ENCODE measurements at places on chromosomes 6 and 20.

DNA sequence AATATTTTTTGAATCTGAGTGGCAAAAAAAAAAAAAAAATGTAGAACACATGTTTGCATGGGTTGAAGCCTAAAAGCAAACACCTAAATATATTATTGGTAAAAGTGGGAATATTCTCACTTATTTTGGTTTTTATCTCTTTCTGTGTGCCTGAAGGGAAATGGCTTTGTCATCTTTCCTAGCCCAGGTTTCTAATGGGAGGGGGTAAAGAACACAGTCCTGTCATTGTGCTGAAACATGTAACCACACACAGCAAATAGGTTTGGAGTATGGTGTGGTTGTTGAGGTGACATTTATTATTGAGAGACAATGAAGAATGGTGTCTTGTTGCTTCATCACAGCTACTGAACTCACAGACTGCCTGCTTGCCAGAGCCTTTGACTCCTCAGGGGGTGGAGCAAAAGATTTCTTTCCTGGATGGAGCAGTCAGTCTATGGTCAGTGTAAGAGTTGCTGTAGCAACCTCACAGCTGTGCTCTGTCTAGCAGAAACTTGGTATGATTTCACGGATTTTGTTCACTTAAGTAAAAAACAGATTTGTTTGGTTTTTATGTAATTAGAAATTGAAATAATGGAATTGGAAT lies 70.2 kb downstream of the CEP57L1 start:
- DNase-seq: no peak

- no peak for DNase-seq
Observed at GRCh38 chr6:2851727-2852513, 10.3 kb upstream of the SERPINB1 start.

DNA sequence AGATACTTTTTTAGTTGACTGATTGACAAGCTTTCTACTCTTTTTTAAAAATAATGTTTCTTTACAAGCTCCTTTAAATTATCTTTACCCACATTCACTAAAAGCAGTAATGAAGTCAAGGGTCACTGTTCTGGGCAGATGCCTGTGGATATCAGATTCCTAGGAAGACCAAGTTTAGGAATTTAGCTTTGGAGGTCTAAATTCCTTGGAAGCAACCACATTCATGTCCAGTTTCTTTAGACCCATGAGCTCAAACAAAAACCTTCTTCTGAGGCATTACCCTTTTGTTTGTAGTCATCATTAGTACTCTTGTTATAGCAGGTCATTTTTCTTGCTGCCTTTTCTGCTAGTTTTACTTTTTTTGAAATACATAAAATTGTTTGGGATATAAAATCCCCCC lies 462.9 kb upstream of the JAG1 start:
- DNase-seq: no peak

GRCh38 chr20:3727401-3728021 lies 5.0 kb upstream of the HSPA12B start:
- DNase-seq: no peak

DNA sequence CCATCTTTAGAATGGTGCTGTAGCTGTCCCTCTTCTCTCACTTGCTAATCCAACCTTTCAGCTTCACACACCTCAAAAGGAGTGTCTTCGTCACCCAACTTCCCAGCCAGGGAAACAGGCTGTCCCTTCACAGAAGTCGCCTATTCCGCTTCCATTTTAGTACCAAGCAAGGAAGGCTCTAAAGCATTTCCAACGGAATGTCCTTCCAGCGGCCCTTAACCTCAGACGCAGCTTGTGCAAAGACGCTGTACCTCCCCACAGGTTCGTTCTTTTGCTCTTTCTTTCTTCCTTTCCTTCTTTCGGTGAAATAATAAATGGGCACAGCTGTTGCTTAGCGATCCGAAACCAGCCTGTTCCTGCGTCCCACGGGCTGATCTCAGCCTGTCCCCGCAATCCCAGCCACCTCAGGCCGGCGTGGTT lies 1.5 kb downstream of the PTPRT start:
- no peak for DNase-seq

DNA sequence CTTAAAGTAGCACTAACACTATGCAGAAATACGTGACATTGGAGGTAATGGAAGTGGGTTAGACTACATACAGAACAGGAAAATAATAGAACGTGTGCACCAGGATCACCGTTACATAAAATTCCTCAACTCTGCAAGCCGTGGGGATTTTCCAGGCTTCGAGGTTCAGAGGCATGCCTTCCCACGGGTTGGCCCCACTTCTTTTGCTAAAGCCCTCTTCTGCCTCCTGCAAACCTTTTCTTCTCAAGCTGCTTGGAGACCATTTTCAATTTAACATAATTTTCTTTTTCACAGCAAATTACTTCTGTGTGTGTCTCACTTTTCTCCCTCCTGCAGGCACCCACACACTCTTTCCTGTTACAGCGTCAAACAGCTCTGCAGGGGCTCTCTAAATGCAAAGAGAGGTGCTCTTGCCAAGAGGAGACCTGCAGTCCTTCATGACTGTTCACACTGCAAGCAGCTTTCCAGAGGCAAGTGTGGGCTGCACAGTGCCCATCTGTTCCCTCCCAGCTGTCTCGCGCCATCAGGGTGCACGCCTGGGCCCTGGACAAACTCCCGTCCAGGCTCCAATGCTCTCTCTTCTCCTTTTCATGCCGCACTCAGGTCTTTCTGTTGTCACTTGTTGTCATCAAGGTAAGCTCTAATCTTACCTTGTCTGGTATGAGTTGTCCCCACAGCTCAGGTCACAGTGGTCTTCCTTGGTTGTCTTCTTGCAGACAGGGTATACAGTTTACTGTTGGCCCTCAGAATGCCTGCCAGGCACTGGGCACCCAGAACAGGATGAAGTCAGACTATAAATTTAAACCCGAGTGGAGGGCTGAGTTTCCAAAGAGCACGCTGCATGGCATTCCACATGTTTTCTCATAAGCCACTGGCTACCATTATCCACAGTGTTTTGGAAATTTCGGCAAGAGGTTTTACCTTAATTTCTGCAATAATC lies 164.8 kb upstream of the GGTLC1 start:
- DNase-seq: no peak

DNA sequence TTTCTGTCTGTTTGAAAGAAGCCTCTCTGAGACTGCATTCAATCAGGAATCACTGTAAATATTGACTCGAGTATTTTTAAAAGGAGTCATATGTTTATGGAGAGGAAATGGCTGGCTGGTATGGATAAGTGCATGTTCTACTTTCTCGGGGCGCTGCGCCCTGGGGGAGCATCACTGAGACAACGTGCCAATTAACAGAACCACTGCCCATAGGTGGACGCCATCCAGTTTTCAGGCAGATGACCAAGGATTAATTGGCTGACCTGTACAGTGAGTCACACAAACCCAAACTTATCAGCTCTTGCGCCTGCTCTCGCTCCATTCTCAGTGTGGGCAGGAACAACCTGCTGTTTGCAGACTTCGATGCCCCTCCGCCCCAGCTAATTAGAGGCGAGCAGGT lies 571.2 kb downstream of the QKI start:
- no peak for DNase-seq

DNA sequence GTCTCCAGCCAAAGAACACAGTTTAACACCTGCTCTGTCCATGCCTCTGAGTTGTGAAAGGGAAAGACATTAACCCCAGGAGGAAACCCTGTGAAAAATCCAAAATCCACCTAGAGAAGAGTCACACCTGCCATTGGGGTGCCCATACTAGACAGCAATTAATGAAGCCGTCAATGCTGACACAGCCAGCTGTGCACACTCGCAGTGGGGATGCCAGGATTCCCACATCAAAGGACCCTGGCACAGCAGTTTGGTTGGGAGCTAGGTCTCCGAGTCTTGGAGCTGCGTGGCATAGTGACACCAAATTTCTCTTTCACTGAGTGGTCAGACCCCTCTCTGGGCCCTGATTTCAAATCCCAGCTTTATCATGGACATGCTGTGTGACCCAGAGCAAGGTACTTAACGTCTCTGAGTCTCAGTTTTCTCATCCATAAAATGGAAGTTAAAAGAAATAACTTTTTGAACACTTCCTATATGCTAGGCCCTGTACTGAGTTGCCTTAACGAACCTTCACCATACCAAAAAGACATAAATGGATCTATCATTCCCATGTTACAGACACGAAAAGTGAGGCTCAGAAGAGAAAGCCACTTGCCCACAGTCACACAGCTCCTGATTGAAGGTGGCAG lies 30.8 kb downstream of the BPIFB1 start:
- DNase-seq: no peak

DNA sequence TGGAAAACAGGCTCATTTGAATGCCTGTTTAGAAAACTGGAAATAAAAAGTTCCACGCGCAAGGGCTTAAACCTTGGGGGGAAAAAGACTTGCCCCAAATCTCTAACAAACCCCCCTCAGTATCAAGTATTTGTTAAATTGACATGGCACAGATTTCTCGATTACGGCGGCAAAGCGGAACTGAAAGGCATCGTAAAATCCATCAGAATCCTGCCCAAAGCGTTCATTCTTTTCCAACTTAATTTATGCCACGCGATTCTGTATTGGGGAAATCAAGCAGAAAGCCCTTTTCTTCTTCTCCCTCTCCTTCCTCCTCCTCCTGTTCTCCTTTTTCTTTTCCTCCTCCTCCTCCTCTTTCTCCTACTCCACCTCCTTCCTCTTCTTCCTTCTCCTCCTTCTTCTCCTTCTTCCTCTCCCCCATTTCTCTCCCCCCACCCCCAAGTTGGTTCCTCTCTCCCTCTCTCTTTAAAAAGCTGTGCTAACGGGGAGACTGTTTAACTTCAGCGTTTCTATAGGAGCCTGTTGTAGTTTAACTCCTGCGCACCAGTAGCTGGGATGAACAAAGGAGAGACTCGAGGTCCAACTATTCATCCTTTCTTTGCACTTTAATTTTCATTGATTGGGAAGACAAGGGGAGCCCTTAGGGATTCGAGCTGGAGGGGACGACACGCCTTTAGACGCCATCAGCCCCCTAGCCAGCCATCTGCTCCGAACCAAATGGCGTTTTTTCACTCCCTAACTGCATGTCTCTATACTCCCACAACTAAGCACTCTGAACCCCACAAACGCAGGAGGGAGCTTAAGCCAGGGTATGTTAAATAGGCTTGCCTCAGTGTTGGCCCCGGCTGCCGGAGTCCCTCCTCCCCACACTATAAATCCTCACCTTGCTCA lies 2.7 kb upstream of the DLL1 start:
- no peak for DNase-seq

DNA sequence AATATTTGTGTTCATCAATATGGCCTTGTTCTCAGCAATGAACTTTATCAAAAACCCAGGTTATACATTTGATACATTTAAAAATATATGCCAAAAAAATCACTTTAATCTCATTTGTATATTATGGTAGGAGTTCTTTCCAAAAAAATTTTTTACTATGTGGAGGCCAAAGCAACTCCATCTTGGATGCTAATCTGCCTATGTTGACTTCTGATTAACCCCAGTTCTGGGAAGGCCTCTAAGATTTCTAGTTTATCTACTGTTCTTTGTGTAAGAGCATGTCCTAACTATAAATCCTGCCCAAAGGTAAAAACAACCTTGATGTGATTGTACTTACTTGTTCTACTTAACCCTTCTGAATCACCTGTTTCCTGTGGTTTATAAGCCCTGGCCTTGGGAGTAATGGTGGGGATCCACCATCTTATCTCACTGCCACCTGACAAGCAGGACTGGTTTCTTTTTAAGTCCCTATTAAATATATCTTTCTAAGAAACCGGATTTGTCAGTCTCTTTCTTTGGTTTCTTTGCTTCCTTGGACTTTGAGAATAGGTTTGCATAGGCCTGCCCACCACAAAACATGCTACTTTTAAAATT lies 46.7 kb downstream of the RNGTT start:
- DNase-seq: no peak

GRCh38 chr6:33428224-33428965 lies 8.5 kb downstream of the SYNGAP1 start:
- DNase-seq: no peak

- DNase-seq: no peak
Observed at GRCh38 chr6:23329086-23329485, 759.7 kb downstream of the HDGFL1 start.

DNA sequence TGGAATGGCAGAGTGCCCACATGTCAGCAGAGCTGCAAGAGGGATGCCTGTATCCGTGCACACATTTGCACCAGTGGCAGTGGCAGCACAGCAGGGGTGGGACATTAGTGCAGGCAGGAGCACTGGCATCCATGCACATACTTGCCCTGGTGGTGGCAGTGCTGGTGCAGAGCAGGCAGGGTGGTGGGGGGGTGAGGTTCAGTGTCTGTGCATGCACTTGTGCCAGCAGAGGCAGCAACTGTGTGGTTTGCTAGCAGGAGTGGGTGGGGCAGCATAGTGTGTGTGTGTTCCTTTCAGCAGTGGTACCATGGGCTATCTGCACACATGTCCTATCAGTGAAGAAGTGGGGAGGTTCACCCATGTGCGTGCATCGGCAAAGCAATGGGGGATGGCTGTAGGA lies 151.6 kb downstream of the EPM2A start:
- no peak for DNase-seq

- no peak for DNase-seq
Observed at GRCh38 chr6:10361428-10361827, 53.4 kb downstream of the TFAP2A start.

DNA sequence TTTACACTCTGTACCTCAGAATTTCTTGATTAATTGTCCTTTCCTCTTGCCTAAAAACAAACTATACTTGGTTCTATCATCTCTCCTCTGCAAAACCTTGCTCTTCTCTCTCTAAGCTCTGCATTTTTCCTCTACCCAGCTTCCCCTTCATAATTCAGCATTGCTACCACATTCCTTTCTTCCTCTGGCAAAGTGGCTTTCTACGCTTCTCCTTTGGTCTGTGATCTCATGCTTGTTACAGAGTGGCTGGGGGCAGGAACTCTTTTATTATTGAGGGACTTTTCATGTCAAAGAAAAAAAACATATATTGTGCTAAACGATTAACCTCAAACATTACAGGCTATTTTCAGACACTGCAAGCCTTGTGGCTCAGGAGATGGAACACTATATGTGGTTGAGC lies 333.3 kb upstream of the KCNQ5 start:
- DNase-seq: no peak

GRCh38 chr6:84522135-84522549 lies 242.3 kb downstream of the TBX18 start:
- DNase-seq: no peak

DNA sequence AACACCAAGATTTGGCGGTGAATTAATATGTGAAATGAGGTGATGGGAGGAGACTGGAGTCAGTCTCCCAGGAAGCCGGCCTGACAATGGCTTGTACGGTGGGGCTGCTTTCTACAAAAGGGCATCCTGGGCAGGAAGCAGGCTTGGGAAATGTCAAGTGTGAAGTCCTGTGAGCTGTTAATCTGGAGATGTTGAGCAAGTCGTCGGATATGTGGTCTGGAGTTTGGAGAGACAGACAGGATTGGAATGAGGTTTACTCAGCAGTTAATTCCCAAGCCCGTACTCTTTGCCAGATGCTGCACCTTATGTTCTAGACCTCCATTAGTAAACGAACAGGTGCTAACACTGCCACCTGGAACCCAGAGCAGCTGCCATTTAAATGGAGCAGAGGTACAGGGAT lies 107.7 kb upstream of the FOXC1 start:
- DNase-seq: no peak

DNA sequence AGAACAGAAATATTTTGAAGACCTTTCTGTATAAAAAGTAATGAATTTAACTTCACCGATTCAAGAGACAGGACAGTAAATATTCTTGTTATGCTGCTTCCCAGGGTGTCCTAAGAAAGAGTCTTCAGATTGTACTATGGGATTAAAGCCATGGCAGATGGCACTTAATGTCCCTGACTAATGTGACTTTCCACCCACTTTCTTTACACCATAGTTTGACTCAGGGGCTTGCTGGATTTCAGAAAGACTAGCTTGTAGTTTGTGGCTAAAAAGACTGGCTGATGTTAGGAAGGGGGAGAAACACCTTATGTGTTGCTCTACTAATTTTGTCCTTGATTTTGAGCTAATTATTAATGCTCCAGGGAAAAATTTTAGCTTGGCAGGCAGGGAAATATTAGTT lies 75.9 kb downstream of the UTRN start:
- no peak for DNase-seq
